Fibroblast of skin of abdomen (primary cell): ENCODE measurements at places on chromosomes 4 and X.

DNA sequence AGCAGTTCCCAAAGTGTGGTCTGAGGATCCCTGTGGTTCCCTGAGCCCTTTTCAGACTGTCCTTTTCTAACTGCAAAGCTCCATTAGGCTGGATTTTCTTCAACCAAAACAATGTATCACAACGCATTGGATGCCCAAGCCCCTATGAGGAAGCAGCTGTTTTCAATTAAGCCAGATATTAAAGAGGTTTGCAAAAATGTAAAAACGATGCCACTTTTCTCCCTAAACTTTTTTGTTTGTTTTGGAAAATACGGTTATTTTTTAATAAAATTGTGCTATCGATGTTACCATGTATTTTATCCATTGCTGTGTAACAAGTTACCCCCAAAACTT is 170.4 kb upstream of the BCOR start:
- DNase-seq = peak; percentile 45

DNA sequence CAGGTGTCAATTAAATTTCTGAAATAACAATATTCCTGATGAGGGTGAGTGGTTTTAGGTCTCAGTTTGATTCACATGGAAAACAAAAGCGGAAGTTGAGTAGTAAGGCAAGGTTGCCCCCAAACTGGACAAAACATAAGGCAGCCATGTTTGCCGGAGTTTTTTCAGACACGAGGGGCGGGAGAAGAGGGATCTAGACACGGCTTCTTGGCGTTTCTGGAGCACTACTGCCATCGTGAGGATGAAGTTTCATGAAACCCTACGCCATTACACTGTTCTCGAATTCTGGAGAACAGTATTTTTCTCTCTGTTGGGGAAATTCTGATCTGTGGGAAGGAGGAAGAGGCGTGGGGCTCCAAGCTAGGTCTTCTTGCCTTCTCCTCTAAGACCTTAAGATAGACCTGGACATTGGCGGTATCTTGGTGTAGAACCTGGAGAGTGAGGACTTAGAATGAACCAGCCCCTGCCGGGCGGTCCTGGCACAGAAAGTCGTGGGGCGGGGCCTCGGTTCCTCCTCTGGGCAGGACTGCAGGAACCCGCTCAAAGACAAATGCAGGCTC is 160.3 kb downstream of the OR13H1 start:
- no peak for DNase-seq

- no peak for DNase-seq
Measured at GRCh38 chr4:10587296-10587695, 97.3 kb downstream of the CLNK start.

GRCh38 chr4:8043596-8043995 is 103.9 kb upstream of the AFAP1 start:
- no peak for DNase-seq

DNA sequence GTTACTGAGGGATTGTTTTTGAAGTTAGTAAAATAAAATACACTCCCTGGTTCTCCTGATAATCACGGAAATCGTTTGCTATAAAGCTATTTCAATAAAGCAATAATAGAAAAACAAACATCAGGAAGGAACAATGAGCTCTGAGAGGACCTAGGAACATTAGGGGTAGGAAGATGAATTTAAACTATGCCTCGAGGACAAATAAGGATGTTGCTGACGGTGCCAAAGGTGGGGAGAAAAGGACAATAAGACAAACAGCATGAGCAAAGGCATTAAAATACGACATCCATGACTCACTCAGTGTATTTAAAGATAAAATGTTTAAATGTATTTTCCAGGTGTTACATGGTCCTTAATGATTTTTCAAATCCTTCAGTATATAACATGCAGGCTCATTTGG is 110.3 kb downstream of the MTNR1A start:
- no peak for DNase-seq

DNA sequence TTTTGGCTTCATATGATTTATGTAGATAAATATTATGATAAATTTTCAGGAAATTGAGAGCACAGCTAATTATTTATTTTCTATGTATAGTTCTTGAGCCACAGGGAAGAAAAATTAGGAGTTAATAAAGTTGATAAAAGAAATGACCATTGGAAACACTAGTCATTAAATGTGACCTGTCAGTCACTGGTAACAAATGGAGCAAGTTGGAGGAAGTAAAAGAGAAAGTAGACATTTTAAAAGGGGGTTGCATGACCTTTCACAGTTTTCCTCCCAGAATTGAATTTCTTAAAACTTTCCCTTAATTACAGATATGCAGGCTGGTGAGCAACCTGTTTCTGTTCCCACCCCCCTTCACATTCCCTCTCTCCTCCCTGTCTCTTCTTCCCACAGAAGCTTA is 5.3 kb downstream of the SMIM9 start:
- no peak for DNase-seq

- DNase-seq = no peak
Measured at GRCh38 chr4:6230502-6230785, 30.1 kb upstream of the JAKMIP1 start.

GRCh38 chr4:55819634-55820033 is at the start of gene EXOC1L:
Gene EXOC1L, plus strand, starts transcription at chr4:55819790. Its CDS starts 237 bp downstream, at chr4:55820027.
- peak; percentile 31 for DNase-seq

DNA sequence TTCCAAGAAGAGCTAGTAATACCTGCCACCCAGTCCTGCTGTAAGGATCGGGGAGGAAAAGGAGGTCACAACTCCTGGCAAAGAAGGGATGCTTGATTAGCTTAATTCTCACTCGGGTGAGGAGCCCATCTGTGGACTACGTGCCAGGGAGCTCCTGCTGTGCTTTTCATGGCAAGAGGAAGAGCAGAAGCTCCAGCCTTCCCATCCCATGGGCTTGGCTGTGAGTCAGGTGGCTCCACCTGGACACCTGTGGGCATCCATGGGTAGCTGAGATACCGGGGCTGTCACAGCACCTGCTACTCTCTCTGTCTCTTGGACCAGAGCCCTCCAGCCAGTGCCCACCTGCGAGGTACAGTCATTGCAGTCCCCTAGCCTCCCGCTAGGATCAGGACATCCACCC is 18.0 kb downstream of the CLNK start:
- no peak for DNase-seq

GRCh38 chrX:69388526-69388925 is 115.6 kb upstream of the NALF2 start:
- no peak for DNase-seq

DNA sequence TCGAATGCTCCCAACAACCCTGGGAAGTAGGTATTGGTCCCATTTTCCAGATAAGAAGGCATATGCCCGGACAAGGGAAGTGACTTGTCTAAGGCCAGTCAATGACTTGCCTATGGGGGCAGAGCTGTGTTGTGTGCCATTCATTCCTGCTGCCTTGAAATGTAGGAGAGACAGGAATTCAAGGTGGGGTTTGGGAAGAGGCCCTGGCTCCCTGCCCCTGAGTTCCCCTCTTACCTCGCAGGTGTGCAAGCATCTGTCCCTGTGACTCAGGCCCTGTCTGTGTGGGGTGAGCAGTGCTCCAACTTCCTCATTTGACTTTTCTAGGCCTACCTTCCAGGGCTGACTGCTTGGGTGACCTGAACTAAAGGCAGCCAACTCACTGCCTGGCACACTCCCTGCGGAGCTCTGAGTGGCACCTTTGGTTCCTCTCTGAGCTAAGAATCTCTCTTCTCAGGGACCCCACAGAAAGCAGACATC is 5.1 kb downstream of the EFNB1 start:
- DNase-seq = no peak

DNA sequence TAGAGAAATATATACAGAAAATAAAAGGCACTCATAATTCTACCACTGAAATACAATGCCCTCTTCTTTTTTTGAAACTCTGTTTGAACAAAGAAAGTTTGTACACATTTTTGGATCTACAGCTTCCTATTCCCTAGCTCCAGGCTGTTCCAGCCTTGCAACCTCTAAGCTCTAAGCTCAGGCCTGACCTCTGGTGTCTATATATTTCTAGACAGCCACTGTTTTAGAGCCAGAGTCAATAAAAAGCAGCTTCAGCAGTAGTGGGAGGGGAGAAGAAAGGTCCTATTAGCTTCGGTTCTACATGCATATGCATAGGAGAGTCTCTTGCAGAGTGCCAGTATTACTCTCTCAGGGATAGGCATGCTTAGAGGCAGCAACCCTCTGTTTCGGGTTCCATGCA is 39.7 kb downstream of the CLDN2 start:
- DNase-seq = peak; percentile 10

GRCh38 chr4:83083925-83084475 is 30.5 kb downstream of the PLAC8 start:
- no peak for DNase-seq

GRCh38 chr4:69970071-69970470 is 4.5 kb upstream of the CSN2 start:
- no peak for DNase-seq

DNA sequence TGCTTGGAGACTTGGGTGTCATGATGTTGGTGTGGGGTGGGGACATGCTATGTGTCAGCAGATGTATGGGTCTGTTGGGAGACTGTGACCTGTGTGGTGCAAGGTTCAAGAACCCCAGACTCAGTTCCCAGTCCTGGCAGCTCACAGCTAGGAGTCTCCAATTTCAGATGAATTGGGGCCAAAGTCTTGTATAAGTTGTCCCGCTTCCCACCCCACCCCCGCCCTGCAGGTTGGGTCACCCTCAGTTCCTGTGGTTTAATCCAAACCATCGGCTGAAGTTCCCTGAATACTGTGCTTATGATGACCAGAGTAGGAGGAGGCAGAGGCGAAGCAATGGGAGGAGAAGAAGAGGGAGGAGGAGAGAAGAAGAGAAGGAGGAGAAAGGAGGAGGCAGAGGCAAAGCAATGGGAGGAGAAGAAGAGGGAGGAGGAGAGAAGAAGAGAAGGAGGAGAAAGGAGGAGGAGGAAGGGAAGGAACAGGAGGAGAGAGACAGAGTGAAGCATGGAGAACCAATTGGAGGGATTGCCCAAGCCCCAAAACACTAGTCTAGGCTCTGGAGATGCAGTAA is 112.6 kb downstream of the EFNB1 start:
- DNase-seq = no peak

DNA sequence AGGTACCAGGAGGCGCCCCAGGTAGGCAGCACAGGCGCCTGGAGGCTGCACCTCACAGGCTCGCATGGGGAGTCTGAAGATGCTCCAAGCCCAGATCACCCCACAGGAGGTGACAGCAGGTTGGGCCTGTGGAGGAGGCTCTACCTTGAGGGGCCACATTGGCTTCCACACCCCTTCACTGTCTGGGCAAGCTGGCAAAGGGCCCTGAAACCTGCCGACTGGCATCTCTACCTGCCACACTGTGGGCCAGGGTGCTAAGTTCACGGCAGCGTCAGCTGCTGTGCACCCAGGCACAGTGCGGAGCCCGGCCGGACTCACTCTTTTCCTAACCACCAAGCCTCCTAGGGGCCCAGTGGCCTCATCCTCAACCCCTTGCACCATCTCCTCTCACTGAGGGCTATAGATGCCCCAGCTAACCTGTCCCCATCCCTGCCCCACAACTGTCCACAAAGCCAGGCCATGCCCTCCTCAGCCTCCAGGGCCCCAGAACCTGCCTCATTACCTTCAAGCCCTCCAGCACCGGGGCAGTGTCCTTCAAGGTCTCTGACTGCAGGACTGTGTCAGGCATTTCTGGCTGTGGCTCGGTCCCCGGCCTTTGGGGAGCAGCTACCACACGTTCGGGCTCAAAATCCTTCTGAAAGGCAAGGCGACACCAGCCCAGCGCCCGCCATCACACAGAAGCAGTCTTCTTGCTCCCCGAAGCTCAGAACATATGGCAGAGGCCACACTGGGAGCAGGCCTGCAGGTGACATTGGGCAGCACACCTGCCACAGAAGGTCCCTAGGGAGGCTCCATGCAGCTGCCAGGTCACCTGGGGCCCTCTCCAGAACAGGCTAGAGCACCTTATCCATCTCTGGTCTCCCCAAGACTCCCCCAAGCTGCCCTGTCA is 28.8 kb downstream of the FGFR3 start:
- no peak for DNase-seq

DNA sequence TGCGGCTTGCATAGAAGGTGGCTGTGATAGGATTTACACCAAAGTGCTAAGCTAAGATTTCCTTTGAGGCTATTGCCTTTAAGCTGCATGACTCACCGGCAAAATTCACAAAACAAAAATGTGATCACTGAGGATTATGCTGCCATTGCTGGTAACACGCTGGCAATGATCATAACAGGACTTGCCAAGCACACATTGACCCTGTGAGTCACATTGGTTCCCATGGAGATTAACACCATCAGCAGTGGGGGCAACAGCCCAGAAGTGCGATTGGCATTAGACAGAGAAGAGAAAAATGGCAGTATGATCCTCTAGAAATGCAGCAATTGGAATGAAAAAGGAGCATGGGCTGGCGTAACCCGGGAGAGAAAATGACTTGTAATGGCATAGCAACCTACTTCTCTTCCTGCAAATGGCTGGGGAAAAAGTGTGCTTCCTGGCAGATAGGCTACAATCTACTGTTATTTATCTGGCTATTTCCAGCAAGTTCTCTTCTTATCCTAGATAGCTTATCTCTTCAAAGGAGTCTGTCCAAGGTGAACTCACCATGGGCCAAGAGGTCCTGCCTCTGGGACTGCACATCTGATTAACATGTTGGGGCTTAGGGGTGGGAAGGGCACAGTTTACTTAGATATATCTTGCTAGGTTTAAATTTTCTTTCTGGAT is 314.2 kb upstream of the IGFBP7 start:
- peak; percentile 39 for DNase-seq

DNA sequence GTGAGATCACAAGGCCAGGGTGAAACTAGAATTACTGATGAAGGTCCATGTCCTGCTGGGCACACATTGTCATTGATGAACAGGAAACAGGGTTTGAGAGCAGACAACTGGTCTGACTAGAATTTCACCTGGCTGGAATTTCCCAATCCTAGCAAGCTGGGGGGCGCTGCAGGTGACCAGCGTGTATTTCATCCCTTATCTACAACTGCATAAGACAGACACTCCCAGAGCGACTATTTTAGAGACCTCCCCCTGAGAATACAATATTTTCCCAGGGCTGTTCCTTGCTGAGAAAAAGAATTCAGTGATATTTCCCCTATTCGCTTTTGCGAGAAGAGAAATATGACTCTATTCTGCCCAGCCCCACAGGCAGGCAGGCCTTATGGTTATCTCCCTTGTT is 432.6 kb upstream of the GALNT7 start:
- no peak for DNase-seq

- no peak for DNase-seq
Measured at GRCh38 chr4:180766944-180767729, 1476.1 kb upstream of the TENM3 start.

- DNase-seq = no peak
Measured at GRCh38 chr4:77450006-77450405, 155.6 kb upstream of the CXCL13 start.

- DNase-seq = no peak
Measured at GRCh38 chr4:22241415-22241814, 274.5 kb downstream of the ADGRA3 start.
